RCC 7860 (cell line): ENCODE measurements at places on chromosomes 7 and 10.

- DNase-seq: no peak
Measured at GRCh38 chr7:20305726-20306125, 25.0 kb upstream of the ITGB8 start.

GRCh38 chr7:87918740-87919139, 15.3 kb upstream of the ADAM22 start:
- DNase-seq: no peak

DNA sequence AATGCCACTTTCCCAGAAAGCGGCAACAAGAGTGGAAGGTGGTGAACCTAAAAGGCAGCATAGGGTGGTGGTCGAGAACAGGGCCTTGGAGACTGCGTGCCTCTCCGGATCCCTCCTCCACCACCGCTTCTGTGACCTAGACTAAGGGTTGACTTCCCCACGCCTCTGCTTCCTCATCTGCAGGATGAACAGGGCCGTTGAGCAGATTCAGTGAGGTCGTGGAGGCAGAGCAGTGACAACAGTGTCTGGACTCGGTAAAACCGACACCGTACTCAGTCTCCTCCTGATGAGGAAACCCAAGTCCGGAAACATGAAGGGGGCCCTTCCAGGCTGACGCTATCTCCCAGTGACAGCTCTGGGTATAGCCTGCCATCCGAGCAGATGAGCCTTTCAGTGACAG, 162.6 kb downstream of the CELF2 start:
- DNase-seq: no peak

DNA sequence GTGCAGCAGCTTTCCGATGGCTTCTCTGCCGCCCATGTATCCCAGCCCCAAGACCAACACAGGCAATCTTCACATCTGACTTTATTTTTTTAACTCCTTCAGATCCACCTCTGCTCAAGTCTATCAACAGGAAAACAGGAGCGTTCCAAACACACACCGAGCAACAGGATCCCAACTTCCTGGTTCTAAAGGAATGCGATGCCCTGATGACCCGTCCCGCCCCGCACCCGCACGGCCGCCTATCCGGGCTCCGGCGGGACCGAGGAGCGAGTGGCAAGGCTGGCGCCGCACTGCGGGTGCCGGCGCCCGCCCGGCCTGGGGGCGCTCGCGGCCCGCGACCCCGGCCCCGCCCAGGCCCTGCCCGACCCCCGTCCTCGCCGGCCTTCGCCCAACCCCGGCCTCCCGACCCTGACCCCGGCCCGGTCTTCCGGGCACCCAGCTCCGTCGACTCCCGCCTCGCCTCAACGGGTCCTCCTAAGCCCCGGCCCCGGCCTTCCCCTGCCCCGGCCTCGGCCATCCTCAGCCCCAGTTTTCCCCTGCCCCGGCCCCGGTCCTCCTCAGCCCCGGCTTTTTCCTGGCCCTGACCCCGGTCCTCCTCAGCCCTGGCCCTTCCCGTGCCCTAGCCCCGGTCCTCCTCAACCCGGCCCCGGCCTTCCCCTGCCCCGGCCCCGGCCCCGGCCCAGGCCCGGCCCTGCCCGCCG, 730 bp downstream of the LARP4B start:
- DNase-seq: peak; percentile 39

DNA sequence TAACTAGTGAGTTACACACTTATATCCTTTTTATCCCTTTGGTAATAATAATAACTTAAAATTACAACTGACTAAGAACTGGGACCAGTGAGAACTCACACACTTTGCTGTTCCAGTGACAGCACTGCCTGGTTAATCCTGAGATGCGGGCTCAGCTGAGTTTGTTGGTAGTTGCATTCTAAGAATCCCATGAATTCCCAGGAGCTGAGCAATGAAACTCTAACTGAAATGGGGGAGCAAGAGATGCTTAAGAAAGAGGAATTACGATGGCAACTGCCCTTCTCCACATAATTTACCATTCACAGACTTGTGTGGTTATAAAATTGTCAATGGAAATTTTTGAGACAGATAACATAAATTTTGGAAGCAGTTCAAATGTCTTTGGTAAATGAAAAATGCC, 659.4 kb downstream of the MAGI2 start:
- DNase-seq: no peak

GRCh38 chr10:12214763-12215218, 18.8 kb downstream of the CDC123 start:
- DNase-seq: no peak

DNA sequence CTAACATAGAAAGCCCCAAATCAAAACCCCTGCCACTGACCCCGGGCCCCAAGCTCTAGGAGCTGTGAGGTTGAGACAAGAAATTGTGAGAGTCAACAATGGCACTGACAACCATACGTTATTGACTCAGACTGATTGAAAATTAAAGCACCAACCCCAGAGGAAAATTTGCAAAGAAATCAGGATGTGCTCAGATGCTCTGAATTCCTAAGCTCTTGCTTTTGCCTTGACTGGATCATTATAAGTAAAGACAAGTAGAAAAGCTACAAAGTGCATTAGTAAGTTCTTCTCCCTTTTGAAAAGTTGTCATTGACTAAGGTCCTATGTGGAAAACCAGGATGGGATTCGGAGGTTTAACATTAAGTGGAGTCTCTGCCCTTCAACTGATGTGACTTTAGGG, 130.2 kb downstream of the SAMD9 start:
- DNase-seq: no peak

GRCh38 chr7:96654630-96655188, 54.9 kb downstream of the SEM1 start:
- no peak for DNase-seq

DNA sequence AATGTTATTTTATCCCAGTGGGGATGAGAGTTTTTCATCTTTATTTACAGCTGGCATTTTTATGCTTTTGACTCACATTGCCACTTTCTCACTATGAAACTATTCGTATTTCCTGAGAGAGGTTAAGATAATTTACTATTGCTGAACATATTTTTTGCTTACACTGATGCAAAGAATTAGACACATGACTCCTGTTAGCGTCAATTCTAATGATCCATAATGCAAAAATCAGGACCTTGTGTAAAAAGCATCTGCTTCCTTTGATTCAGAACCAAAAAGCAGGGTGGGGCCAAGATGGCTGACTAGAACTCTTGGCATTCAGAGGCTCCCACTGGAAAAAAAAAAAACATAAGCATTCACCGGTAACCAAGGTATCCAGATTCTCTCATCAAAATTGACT, 464.8 kb downstream of the SEMA3D start:
- no peak for DNase-seq

GRCh38 chr10:104309980-104310978, 28.0 kb downstream of the ITPRIP start:
- peak; percentile 46 for DNase-seq

GRCh38 chr7:126163647-126164046, 1089.1 kb downstream of the GRM8 start:
- DNase-seq: no peak

GRCh38 chr7:11612737-11613136, 219.3 kb downstream of the THSD7A start:
- DNase-seq: no peak

DNA sequence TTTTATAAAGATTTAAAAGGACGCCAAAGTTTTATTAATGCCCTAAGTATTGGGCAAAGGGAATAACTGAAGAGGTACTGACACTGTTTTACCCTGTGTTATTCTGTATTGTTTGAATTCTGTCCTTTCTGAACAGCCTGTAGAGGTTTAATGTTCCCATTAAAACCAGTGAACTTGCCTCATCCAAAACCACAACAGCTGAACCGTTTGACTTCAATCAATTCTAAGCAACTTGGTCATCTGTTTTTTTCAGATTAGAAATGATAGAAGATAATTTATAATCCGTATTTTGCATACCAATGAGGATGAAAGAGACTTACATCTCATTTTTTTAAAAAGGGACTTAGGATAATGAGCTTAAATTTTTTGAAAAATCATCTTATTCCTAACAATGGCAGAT, 40.4 kb downstream of the HACD1 start:
- DNase-seq: no peak

GRCh38 chr10:79399223-79399831, 46.1 kb downstream of the ZCCHC24 start:
- DNase-seq: peak; percentile 74
